Stimulated activated CD4-positive, alpha-beta T cell treated with anti-CD3 and anti-CD28 coated beads, Interleukin-1b, Interleukin-23, amount 100 ng/mL, for 1 hour (primary cell): ENCODE measurements at places on chromosomes 1 and 21.
A peak's percentile ranks its signal among the peaks of the same experiment; 100 is the strongest.

DNA sequence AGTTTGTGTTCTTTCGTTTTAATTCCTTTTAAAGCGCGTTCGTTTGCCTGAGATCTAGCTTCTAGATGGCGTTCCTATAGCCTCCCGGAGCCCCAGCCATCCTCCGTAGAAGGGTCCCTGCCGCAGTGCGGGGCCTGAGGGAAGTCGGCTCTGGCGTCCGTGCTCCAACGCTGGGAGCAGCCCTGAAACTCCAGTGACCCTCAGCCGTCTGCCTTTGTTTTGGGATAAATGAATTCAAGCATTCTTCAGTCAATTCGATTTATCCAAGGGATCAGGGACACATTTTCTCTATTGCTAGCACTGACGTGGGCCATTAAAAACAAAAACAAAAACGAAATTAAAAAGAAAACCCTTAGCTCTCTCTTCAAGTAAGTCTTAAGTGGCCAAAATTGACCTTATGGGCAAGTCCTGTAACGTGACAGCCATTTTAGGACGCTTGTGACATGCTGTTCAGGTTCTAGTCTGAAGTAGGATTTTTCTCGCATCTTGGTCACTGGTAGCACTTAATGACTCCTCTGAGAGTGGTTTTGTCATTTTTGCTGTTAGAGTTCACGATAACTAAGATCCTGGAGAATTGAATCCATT is 742 bp upstream of the HSPA13 start:
- peak; percentile 5 for DNase-seq

DNA sequence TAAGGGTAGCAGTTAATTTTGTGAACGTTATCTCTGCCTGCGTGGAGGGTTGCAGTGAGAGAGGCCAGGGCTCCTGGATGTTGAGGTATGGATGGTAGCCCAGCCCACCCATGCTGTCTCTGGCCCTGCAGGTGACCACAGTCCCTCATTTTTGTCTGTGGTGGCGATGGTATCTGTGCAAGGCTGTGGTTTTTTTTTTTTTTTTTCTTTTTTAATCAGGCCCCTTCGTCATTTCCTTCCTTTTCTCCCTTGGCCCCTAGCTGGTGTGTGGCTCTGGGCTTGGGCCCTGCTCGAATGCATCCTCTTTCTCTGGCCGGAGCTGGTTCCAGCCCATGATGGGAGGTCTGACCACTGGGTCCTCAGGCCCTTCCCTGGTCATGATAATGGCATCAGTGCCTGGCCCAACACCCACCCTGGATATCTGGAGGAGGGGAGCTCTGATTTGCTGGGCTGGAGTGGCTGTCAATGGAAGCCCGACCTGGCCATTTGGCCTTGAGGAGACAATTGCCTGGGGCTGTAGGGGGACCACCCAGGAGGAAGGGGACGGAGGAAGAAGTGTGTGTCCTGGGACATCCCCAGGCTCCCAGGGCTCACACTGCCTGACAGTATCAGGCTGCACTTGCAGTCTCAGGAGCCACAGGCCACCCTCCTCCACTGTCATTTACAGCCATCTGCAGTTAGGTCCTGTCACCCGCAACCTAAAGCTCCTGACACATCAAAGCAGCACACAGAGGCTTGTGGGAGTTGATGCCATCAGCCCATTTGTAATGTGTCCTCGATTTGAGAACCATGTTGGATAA is 8.1 kb upstream of the RNF187 start:
- DNase-seq, result no peak

- DNase-seq, result no peak
Measured at GRCh38 chr1:207145401-207146058, 41.5 kb downstream of the C4BPA start.

GRCh38 chr21:25931765-25932164 is 197.0 kb downstream of the GABPA start:
- no peak for DNase-seq

DNA sequence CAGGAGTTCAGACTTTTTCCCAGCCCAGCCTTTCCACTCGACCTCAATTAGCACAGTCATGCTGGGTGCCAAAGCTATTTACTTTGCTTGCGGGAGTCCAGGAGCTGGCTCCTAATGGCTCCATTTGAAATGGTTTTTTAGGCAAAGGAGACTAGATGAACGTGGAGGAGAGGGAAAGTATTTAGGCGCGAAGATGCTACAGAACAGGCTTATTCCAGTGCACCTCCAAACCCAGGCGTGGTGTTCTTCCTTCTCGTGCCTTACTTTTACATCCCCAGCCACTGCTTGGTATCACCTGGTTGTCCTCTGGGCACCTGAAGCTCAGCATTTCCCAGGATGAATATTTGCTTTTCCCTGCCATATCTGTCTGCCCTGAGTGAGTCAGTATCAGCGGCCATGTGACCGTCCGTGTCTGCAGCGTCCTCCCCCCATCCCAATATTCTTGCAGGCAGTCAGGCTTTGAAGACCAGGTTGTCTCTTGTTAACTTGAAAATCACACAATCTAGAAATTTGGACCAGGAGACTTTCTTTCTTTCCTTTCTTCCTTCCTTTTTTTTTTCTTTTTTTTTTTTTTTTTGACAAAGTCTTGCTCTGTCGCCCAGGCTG is 198.5 kb downstream of the DYRK1A start:
- no peak for DNase-seq

- DNase-seq, result no peak
Measured at GRCh38 chr1:155070158-155070621, 6.7 kb downstream of the EFNA4 start.

DNA sequence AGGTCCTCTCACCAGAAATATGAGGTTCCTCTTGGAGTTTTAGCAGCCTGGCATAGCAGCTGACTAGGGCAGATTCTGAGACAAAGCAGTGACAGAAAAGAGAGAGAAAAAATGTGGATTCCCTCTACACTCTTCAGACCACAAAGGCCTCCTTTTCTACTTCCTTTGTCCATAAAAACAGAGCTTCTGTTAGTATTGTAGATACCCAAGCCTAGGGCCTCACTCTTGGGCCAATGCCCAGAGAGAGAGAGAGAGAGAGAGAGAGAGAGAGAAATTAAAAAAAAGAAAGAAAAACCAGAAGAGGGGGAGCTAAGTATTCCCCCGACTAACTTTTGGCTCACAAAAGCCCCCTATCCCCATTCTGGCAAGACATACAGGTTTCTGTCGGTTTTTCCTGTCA is 2.4 kb upstream of the ZRANB2 start:
- no peak for DNase-seq

- no peak for DNase-seq
Measured at GRCh38 chr1:71156590-71156989, 75.8 kb upstream of the ZRANB2 start.

- no peak for DNase-seq
Measured at GRCh38 chr1:244353551-244354091, 98.1 kb downstream of the ADSS2 start.

DNA sequence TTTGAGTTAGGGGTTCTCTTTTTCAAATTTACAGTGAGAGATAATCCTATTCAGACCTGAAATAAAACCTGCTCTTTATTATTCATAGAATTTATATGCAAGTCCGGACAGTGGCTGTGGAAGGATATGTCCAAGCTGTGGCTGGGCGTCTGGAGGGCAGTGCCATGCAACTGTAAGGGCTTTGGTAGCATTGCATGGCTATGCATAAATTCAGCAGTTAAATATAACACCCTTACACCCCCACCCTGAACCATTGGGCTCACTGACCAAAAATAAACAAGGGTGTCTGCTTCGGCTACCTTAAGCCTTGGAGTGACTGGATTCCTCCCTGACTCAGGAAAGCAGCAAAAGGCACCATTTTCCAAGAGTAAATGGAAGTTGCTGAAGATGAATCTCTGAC is 5.4 kb downstream of the CHTOP start:
- no peak for DNase-seq

GRCh38 chr1:47986761-47987200 is 10.4 kb downstream of the TRABD2B start:
- no peak for DNase-seq

GRCh38 chr1:20702416-20702815 is 15.4 kb downstream of the KIF17 start:
- no peak for DNase-seq

GRCh38 chr1:159554696-159555095 is 18.9 kb upstream of the OR10J5 start:
- DNase-seq, result no peak

- DNase-seq, result no peak
Measured at GRCh38 chr1:203117611-203118575, 9.6 kb upstream of the ADORA1 start.

- DNase-seq, result no peak
Measured at GRCh38 chr1:109927911-109928321, 17.3 kb downstream of the CSF1 start.

- DNase-seq, result no peak
Measured at GRCh38 chr1:77031106-77031662, 163.9 kb downstream of the ST6GALNAC5 start.

GRCh38 chr1:99704356-99704816 is 58.5 kb downstream of the PALMD start:
- DNase-seq, result no peak

GRCh38 chr1:217088521-217089284 is 365.5 kb upstream of the ESRRG start:
- DNase-seq, result no peak

DNA sequence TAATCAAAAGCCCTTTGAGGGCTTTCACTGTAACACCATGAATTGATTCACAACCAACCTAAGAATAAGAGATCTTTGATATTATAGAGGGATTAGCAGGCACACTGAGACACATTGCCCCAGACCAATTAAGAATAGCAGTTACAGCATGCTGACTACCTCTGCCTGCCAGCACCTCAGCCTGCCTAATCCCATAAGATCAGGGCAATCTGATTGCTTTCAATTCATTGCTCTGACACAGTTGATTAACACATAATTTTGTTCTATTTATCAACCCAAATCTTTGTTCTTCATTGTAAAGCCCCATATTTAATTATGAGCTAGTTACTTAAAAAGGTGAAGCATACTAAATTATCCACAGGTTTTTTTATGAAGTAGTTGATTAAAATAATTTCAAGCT is 548.8 kb upstream of the ZP4 start:
- DNase-seq, result no peak

GRCh38 chr1:33397994-33398393 is 32.9 kb downstream of the PHC2 start:
- no peak for DNase-seq

DNA sequence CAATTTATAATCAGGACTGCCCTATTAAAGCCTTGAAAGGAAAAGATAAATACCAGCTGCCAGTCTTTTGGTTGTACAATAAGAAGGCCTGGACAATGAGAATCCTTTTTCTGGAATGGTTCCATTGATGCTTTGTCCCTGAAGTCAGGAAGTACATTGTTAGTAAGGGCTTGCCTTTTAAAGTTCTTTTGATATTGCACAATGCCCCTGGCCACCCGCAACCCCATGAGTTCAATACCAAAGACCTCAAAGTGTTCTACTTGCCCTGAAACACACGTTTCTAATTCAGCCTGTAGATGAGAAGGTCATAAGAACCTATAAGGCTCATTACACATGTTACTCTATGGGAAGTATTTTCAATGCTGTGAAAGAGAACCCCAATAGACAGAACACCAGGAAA is 112.1 kb downstream of the OLFM3 start:
- DNase-seq, result no peak

DNA sequence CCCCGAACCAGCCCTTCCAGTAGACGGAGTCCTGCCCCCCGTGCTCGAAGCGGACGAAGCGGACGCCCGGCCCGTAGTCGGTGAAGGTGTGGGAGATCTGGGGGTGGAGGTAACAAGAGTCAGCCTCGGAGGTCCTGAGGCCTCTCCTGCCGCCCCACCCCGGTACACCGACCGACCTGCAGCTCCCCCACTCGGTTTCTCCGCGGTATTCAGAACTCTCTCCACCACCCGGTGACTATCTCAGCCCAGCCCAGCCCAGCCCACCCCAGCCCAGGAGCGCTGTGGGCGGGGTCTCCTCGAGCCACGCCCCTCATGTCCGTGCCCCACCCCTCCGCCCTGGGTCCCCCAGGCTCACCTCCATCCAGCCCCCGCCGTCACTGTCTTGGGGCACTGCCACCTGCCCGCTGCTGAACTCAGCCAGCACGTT is 5.5 kb downstream of the FBXO2 start:
- no peak for DNase-seq

DNA sequence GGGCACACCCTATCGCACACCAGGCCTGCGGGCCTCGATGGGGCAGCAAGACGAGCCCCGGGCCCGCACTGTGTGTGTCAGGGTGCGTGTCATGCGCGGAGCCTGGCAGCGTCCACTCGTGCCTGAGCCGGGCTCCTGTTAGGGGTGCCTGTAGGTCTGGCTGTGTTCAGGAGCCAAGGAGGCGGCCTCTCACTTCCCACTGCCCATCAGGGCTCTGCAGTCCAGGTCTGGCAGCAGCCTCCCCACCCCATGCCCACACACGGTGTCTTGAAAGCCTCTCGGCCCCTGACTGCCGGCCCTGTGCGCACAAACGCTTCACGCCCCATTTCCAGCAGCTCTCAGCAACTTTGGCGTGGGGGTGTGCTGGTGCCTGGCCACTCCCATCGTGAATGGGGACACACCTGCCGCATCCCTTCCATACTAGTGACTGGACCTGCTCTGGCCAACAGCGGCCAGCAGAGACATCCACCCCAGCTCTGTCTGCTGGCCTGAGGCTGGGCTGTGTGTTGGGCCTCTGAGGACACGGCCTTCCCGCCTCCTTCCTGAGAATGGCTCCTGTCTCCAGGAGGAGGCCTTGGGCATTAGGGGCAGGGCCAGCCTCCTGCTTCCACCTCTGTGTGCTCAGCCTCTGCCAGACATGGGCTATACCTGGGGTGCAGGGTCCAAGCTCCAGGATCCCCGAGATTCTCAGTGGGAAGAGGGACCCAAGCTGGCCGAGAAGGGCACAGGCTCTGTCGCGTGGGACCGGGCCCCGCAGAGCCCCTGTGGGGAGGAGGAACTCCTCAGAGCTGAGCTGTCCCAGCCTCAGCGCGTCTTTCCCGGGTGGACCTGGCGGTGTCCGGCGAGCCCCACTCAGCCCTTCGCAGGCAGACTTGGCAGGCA is 41.8 kb upstream of the ACTRT2 start:
- DNase-seq, result no peak

GRCh38 chr1:15951341-15952153 is 24.4 kb downstream of the ZBTB17 start:
- no peak for DNase-seq

DNA sequence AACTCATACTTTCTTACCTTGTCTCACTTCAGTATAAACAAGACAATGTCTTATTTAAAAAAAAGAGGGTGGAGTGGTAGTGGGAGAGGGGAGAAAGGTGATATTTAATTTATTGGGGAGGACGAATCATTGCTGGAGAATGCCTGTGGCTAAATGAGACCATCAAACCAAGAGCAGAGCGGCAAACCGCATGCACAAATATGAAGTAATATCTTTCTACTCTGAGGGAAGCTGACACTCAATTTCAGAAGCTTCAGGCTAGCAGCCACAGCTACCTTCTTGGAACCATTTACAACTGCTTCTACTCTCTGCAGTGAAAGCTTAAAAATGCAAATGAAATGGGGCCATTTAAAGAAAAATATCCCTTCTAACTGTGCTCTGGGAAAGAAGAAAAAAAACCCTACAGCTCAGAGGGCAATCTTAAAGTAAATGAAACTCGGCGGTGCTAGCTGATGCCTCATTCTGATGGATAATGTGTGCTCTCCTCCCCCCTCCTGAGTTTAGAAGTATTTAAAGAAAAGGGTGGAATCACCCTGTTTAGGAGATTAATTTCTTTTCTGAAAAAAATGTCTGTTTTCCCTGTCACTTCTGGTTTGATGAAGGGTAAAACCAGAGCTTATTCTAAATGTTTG is 178.2 kb upstream of the CAMK1G start:
- DNase-seq, result no peak
